ENCODE measurements at places on chromosomes 6 and 20. TPM values are rescaled to one million over a fixed set of nuclear protein-coding genes. Genes with fewer than 3 reads are reported as not detected.

Gene CNBD2
- total RNA-seq = 5.3 TPM

DNA sequence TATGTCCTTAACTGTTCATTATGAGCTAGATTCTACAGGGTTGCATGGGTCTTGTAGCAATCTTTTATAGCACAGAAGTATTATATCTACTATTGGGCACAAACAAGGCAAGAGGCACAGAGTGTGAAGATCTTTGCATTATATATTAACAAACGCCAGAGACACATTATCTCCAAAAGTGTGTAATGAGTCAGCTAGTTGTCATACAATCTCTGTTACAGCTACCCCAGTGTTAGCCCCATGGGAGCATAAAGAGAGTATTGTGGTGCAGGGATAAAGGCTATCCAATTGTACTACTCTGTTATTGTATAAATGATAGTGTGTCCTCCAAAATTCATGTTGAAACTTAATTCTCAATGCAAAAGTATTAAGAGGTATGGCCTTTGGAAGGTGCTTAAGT is 148.4 kb upstream of the RIMS1 start:
- no peak for DNase-seq

GRCh38 chr6:6712449-6713403 is 124.2 kb downstream of the LY86 start:
- no peak for DNase-seq

DNA sequence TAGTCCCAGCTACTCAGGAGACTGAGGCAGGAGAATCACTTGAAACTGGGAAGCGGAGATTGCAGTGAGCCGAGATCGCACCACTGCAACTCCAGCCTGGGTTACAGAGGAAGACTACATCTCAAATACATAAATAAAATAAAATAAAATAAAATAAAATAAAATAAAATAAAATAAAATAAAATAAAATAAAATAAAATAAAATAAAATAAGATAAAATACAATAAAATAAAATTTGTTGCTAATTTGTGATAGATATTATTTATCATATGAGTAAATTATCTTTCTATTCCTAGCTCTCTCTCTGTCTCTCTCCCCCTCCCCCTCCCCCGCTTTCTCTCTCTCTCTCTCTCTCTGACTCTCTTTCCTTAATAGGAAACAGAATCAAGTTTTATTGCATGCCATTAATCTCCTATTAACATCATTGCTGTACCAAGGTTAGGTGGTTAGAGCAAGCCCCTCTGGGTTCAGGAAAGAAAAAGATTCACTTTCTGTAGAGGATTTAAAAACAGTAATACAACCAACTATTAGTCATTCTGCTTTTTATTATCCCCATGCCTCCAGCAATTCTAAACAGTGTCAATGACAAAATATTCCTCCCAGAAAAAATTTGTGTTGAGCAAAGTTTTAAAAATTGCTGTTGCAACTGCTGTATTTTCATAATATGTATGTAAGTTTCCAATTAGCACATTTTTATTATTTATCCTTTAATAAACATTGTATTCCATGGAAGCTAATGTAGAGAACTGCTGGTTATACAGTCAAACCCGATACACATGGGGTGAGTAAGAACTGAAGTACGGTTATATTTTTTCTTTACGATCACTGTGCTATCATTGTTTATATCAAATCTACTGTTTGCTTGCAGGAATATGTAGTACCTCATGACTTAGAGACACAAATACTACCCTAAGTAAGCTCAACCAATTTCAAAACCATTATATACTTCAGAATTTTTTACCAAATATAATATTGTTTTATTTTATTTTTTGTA is 22.1 kb downstream of the BMP5 start:
- DNase-seq = no peak

DNA sequence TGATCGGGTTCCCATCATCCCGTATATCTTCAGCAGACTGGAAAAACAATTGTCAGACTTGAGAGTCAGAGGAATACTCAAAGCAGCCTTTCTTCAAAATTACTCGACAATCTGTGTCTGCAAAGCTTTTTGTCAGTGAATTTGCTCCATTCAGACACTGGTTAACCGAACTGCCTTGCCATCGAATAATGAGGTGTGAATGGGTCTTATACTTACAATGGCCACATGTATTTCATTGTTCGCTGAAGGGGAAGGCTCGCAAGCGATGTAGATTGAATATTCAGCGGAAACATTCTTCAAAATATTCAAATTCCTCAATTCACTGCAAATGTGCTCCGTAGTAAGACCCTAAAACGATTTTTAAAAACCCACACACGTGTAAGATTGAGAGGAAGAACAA is 32.9 kb downstream of the JAG1 start:
- DNase-seq = no peak

DNA sequence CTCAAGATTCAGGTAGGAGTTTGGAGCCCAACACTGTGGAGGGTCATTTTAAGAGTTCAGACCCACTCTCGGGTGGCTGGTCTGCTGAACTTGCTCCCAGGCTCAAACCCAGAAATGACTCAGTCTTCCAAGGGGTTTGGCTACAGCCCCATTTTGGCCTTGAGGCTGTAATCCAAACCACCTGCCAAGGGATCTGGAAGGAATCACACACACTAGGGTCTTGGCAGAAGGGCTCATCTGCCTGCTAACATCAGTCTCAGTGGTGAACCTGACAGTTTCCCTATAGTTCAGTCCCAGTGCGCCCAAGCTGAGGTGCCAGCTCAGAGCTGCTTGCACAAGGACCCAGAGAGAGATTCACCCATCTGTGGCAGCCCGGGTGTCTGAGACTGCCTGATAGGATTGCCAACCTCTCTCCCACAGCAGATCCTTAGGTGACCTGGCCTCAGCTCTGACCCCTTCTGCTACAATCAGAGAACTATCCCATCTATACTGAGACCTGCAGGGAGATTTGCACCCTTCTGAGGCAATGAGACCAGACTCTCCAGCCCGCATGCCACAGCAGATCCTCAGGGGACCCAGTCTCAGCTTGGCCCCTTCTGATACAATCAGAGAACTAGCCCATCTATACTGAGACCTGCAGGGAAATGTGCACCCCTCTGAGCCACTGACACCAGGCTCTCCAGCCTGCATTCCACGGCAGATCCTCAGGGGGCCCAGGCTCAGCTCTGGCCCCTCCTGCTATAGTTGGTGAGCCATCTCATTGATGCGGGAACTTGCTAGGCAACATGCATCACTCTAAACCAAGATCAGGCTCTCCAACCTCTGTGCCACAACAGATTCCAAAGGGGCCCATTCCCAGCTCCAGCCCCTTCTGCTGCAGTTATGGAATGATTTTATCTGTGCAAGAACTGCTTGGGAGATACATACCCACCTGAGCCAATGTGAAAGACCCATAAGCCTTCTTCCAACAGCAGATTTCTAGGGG is 48.2 kb downstream of the THBS2 start:
- DNase-seq = no peak

GRCh38 chr6:152879681-152880080 is 103.2 kb downstream of the FBXO5 start:
- DNase-seq = no peak

Gene ABCF1
- 74.7 TPM for total RNA-seq

DNA sequence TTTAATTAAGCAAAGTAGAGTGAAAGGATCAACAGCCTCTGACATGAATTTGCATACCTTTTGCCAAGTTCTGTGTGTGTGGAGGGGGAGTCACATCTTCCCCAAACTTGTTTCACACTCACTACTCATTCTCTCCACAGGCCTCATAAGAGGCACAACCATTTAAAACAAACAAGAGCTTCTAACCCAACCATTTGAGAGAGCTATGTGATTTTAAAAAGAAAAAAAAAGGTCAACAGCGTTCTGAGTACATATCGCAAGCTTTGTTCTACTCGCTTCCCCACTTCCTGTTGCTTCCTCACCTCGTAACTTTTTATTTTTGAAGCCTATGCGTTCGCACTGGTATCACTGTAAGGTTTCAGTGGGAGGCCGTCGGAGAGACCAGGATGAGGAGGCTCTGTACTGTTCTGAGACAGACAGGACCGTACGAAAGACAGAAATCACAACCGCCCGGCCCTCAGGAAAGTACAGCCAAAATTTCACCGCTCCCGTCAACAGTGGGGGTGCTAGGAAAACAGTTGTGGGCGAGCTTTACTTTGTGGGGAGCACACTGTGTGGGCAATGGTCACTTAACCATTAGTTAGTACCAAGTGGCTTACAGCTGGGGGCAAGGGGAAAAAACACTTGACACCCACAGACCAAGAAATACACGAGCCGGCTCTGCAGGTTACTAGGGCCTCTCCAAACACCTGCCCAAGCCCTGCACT is 61.3 kb downstream of the TRERF1 start:
- DNase-seq = no peak

Gene PACRG
- total RNA-seq = not detected

Gene MPC1
- 76.0 TPM for total RNA-seq

- no peak for DNase-seq
These were observed at the start of gene SPTLC3 for GRCh38 chr20:13008761-13009681. Gene SPTLC3, plus strand, starts transcription at chr20:13008972. Its CDS starts 296 bp downstream, at chr20:13009268.

Gene SNRNP48
- total RNA-seq = 25.3 TPM

Gene KHDC1L
- not detected for total RNA-seq

DNA sequence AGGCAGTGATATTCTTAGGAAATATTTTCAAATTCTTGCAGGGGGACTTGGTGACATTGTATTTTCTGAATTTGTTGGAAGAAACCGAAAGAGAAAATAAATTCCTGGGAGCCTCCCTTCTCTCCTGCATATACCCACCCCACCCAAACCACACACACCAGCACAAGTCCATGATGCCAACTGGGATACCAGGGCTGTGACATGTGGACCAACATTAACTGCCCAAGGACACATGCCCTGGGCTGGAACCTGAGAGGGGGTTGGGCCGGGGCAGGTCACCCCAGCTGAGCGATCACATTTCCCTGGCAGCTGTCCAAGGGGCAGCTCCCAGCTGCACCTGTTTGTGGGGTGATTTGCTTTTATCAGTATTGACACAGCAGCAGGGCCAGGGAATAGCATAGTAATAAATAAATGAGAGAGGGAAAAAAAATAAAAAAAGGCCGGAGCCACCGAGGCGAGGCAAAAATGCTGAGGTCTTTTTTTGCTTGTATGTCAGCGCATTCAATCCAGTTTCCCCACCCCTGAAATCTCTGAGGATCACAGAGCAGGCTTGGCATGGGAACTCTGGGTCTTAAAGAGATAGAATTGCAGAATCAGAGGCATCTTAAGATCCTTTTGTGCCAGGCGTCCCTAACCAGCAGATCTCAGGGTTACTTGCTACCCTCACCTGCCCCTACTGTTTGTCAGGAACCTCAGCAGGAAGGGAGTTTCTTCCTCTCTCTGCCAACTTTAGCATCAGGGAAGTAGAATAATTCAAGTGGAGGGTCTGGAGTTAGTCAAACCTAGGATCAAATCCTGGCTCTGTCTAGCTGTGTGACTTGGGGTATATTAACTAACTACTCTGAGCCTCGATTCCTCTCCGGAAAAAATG is 66.5 kb upstream of the PIM1 start:
- DNase-seq = peak; percentile 85

- no peak for DNase-seq
These were observed 27.9 kb upstream of the TMEM217 start for GRCh38 chr6:37285861-37286311.

- DNase-seq = no peak
These were observed 86.0 kb downstream of the SESN1 start for GRCh38 chr6:109008537-109009235.

Gene DNAH8
- 0.03 TPM for total RNA-seq

- no peak for DNase-seq
These were observed 21.2 kb upstream of the SNRPB2 start for GRCh38 chr20:16708602-16709001.

Gene OR2B2
- not detected for total RNA-seq

DNA sequence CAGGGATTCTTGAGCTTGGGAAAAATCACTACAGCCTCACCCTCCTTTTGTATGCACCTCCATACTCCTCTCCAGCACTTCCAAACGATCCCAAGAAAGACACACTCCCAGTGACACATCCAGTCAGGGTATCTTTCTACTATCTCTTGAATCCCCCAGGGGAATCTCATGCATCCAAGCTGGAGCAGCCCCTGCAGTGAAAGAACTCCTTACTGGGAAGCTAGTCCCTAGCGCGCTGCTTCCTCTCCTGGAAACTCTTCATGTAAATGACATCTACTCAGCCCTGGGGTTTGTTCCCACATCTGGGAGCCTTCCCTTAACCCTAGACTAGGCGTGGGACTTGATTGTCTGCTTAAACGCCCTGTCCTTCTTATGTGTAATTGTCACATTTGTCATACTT is 329.1 kb upstream of the QKI start:
- DNase-seq = no peak

DNA sequence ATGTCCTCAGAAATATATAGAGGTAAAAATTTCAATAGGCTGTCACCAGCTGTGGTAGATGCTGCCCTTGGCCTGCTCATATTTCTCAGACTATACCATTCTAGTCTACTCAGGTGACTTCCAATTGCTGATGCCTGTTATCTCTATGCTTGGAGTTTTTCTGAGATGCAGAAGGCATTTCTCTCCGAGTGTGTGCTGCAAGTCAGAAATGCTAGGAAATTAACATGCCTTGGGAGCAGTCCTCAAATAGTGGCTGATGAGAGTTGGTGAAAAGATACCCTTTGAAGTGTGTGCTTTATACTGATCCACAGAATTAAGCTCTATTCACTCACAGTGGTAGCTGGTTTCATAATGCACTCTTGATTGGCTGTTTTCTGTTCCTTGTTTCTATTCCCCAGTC is 43.2 kb upstream of the PKIB start:
- DNase-seq = no peak

Gene LY86
- not detected for total RNA-seq

Gene SGK2
- total RNA-seq = 0.23 TPM

DNA sequence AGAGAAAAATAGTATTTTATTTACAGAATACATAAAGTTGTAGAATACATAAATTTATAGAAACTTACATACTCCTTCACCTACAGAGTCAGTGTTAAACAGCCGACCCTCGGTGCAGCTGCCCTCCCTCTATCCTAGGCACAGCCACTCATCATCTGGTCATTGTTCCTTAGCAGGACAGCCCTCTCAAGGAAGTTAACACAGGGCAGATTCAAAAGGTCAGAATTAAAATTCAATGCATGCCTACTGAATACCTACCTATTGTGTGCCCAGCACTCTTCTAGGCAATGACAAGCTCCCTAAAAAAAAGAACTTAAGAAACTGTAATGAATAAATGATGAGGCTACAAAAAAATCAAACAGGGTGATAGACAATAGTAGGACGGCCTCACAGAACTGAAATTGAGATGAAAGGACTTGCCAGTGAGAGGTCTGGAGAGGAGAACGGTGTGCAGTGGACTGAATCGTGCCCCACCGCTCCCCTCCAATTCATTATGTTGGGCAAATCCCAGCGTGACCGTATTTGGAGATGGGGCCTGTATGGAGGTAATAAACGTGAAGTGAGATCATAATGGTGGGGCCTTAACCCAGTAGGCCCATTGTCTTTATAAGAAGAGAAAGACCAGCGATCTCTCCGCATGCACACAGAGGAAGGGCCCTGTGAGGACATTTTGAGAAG is 326.0 kb downstream of the PACRG start:
- DNase-seq = no peak

Gene MARCKS
- 167 TPM for total RNA-seq
